ENCODE measurements at places on chromosomes 4 and X.
A peak's percentile ranks its signal among the peaks of the same experiment; 100 is the strongest.

- DNase-seq: no peak
Observed at GRCh38 chrX:9562851-9563250, 98.0 kb downstream of the TBL1X start.

DNA sequence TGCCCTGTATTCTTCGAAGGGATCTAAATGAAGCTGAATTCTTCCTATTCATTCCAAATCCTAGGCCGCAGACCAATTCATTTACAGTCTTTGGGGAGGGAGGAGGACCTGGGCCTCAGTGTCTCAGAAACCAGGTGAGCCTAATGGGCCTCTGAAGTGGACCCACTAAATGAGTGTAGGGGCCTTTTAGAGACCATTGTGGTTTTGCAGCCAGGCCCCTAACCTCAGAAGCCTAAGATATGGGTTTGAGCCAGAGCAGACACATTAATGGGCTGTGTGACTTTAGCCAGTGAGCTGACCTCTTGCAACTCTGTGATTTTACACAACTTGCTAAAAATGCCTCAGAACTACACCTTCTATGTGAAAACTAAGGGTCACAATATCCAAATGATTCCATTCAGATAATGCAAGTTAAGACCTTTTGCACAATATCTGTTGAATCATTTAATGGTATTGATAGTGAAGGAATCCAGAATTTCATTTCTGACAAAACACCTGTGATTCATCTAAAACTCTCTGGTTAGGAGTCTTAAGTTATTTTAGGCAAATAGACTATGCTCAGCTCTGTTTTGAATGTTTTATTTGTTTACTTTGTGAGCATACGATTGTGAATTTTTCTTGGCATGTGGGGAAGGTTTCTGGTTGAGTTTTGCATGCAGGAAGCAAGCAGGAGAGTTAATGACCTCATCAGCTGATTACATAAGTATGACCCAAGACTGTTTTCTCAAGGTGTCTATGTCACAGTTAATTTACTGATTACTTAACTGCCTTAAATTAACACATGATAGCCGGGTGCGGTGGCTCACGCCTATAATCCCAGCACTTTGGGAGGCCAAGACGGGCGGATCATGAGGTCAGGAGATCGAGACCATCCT lies 75.0 kb downstream of the EVC start:
- DNase-seq: no peak

GRCh38 chr4:155974476-155974749 lies 20.7 kb upstream of the CTSO start:
- no peak for DNase-seq

GRCh38 chr4:2406406-2406805 lies 12.0 kb downstream of the ZFYVE28 start:
- no peak for DNase-seq

GRCh38 chr4:76208005-76208765 lies 5.4 kb downstream of the SCARB2 start:
- DNase-seq: no peak

GRCh38 chr4:119016636-119017035 lies 119.0 kb upstream of the MYOZ2 start:
- DNase-seq: no peak

GRCh38 chr4:108902769-108903168 lies 139.9 kb upstream of the ETNPPL start:
- DNase-seq: no peak

GRCh38 chr4:185079271-185079905 lies 61.1 kb downstream of the HELT start:
- DNase-seq: no peak

DNA sequence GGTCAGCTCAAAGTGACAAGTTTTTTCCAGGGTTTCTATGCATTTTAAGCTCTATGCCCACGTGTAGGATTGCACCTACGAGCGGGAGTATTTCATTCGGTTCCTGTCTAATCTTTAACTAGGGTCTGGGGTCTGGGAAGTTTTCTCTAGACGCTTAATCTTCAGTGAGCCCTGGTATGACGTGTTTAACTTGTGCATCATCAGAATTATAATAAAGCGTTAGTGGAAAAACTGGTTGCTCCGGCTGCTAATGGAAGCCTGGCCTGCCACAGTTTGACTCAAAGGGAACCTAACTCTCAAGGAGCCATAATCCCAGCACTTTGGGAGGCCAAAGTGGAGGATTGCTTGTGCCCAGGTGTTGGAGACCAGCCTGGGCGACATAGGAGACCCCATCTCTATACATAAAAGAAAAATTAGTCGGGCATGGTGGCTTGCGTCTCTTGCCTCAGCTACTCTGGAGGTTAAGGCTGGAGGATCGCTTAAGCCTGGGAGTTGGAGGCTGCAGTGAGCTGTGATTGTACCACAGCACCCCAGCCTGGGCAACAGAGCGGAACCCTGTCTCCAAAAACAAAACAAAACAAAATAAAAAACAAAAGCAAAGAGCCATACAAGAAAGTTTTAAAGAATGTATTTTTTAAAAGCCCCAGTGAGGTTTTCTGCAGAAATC lies 30.2 kb downstream of the ARSD start:
- no peak for DNase-seq

- no peak for DNase-seq
Observed at GRCh38 chrX:48636776-48637175, 39.5 kb downstream of the WDR13 start.

DNA sequence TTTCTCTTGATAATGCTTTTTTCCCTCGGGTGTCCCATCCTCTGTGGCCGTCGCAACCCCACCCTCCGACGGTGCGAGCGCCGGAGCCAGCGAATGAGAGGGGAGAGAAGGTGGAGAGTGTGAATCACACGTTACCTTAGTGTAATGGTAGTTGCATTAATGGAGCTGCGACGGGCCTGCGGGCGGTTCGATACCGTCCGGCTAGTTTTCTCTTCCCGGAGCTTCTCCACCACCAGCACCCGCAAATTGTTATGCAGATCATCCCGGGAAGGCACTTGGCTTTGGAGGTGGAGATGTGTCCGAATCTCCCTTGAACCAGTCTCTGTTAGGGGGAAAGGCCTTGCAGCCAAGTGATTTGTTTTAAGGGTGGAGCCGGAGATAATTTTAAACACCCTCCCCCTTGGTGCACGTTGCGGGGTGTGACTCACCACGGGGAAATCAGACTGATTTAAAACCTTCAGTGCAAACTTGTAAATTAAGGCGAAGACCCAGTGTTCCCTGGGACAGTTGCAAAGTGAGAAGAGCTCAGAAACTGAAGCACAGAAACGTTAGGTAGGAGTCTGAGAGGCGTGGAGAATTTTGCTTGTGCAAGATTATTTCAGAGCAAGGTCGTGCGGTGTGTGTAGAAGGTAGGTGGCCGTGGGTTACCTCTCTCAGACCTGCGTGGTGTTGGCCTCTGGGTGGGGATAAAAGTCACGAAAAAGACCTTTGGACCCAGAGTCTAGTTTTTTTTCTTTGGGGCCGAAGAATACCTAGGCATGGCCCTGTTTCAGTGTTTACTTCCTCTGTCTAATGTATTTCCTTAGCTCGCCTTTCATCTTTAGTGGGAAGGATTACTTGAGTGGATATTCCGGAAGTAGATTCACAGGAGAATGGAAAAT lies 1.3 kb downstream of the AFF1 start:
- peak; percentile 56 for DNase-seq

- no peak for DNase-seq
Observed at GRCh38 chrX:139495324-139495723, 35.2 kb upstream of the F9 start.

GRCh38 chr4:98610926-98611676 lies 47.3 kb downstream of the TSPAN5 start:
- no peak for DNase-seq

DNA sequence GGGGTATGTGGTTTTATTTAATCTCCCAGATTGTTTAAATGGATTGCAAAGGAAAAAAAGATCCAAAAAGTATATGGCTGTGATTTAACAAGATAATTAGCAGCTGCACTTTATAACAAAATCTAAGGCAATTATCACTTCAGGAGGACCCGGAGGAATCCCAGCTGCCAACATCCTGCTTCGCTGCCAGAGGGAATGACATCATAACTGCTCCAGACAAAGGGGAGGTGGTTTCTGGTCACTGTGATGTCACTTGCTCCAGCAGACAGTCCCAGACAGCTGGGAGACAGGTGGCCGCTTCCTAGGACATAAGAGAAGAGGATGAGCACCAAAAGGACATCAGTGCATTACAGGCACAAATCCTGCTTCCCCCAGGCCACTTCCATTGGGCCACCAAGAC lies 371.0 kb downstream of the BCOR start:
- DNase-seq: no peak

- no peak for DNase-seq
Observed at GRCh38 chr4:23333946-23334878, 555.6 kb downstream of the PPARGC1A start.

GRCh38 chr4:99117876-99118693 lies 26.0 kb downstream of the ADH4 start:
- DNase-seq: no peak

DNA sequence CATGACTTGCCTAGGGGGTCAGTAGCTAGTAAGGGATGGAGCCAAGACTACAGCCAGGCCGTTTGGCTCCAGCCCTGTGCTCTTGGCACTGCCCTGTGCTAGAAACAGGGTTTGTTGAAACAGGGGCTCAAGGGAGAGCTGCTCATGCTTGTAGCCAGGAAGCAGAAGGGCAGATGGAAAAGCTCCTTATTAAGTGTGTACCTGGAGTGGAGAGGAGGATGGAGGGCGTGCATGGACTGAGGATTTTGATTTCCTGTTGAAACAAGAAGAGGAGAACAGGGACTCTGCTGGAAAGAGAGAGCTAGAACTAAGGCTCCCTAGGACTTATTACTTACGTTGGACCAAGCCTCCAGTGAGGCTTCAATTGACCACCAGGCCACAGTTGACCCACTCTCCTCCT lies 363.0 kb downstream of the MID1IP1 start:
- DNase-seq: no peak

- DNase-seq: no peak
Observed at GRCh38 chr4:88255111-88255510, 29.2 kb downstream of the PPM1K start.

GRCh38 chr4:29199485-29199884 lies 1520.7 kb upstream of the PCDH7 start:
- no peak for DNase-seq

DNA sequence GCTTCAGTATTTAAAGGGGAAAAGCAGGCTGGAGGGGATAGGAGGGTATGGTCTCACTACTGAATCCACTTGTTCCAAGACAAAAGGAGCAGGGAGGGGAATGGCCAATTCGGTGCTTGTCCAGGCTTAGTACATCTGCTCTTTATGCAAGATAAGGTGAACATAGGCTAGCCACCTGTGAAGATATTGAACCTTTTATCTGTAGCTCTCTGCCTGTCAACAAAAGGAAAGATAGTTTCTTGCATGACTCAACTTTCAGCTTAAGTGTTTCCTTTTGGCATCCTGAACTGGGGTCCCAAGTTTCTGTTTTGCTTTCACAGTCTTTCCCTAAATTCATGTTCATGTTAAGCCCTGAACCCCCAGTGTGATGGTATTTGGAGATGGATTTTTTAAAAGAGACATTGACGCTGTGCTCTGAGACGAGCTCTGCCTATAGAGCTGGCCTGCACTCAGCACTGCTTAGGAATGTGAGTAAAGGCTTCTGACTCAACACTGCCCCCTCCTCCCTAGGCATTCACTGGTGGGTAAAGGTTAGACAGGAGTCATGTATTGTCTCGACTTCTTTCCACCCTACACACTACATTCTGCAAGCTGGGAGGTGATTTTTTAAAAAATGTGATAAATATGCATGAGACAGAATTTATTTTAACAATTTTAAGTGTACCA lies 28.2 kb downstream of the FAM149A start:
- DNase-seq: no peak

- DNase-seq: no peak
Observed at GRCh38 chr4:114312338-114312737, 286.3 kb upstream of the UGT8 start.

- DNase-seq: no peak
Observed at GRCh38 chr4:152999346-153000075, 63.4 kb downstream of the FHDC1 start.

GRCh38 chr4:76219299-76220055 lies 5.9 kb upstream of the SCARB2 start:
- DNase-seq: no peak

GRCh38 chr4:59664771-59665170 lies 1535.4 kb upstream of the ADGRL3 start:
- no peak for DNase-seq

GRCh38 chrX:16796298-16796697 lies 10.0 kb downstream of the TXLNG start:
- DNase-seq: no peak

- DNase-seq: no peak
Observed at GRCh38 chr4:113368056-113368455, 318.6 kb downstream of the ANK2 start.

GRCh38 chr4:177092807-177093206 lies 216.9 kb upstream of the NEIL3 start:
- DNase-seq: no peak

- DNase-seq: no peak
Observed at GRCh38 chr4:106775636-106776035, 260.5 kb downstream of the DKK2 start.

GRCh38 chr4:110139111-110139510 lies 59.3 kb downstream of the ELOVL6 start:
- DNase-seq: no peak

GRCh38 chr4:110676241-110676640 lies 53.4 kb upstream of the PITX2 start:
- DNase-seq: no peak

GRCh38 chr4:109029987-109030386 lies 267.1 kb upstream of the ETNPPL start:
- DNase-seq: no peak

DNA sequence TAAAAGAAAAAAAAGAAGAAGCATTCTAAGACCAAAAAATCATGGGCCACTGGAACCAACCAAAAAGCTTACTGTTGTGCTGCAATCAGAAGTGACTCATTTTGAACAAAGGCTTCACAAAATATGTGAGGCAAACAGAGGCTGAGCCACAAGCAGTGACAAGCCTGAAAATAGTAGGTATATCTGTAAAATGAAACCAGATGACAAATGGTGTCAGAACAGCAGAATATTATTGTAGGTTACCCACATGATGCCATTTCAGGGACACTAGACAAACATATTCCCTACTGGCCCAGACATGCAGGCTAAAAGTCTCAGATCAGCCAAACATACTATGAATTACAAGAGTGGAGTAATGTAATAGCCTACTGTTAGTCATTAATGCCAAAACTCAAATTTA lies 1301.8 kb upstream of the DIAPH2 start:
- DNase-seq: no peak

- DNase-seq: no peak
Observed at GRCh38 chrX:153727123-153727931, 2.7 kb downstream of the ABCD1 start.

Measured in activated T-helper 1 cell treated with Interleukin-2 at 50 U/mL for 16 hours (primary cell).